Smooth muscle cell of the pulmonary artery (primary cell): ENCODE measurements at places on chromosomes 1 and 21. TPM values are rescaled to one million over a fixed set of nuclear protein-coding genes. Genes with fewer than 3 reads are reported as not detected.

ESPN gene
- total RNA-seq = 0.07 TPM in 1 of 2 replicates, not detected in the other

GJA4 gene
- 0.50 and 0.52 TPM in 2 replicates for total RNA-seq

GPR3 gene
- 0.20 and 0.50 TPM in 2 replicates for total RNA-seq

LAMTOR2 gene
- 47.6 and 56.5 TPM in 2 replicates for total RNA-seq

SAMD11 gene
- 1.9 and 19.5 TPM in 2 replicates for total RNA-seq

AKNAD1 gene
- total RNA-seq = 0.33 TPM in 1 of 2 replicates, not detected in the other
